ENCODE measurements at places on chromosomes 6 and 20.

GRCh38 chr6:156563714-156564113, 213.5 kb upstream of the ARID1B start:
- DNase-seq, result no peak

- no peak for DNase-seq
Observed at GRCh38 chr6:9316831-9317230, 881.5 kb upstream of the SLC35B3 start.

- DNase-seq, result peak; percentile 71
Observed at GRCh38 chr6:43129434-43130194, 41.5 kb upstream of the SRF start.

DNA sequence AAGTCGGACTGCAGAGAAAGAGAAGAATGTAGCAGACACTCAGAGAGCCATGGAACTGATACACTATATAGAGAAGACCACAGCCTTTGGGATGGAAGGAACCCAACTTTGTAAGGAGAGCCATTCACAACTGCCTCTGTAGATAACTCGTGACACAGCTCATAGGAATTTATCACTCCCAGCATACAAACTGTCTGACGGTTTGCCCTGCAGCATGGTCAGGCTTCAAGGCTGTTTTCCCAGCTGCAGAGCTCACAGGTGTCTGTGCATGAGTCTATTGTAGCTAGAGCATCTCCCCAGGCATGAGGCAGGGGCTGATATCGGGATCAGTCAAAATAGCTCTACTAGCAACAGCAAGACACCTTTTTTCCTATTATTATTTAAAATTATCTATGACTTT, 130.5 kb upstream of the DTNBP1 start:
- DNase-seq, result no peak

GRCh38 chr6:127219869-127220268, 46.8 kb upstream of the RNF146 start:
- no peak for DNase-seq

DNA sequence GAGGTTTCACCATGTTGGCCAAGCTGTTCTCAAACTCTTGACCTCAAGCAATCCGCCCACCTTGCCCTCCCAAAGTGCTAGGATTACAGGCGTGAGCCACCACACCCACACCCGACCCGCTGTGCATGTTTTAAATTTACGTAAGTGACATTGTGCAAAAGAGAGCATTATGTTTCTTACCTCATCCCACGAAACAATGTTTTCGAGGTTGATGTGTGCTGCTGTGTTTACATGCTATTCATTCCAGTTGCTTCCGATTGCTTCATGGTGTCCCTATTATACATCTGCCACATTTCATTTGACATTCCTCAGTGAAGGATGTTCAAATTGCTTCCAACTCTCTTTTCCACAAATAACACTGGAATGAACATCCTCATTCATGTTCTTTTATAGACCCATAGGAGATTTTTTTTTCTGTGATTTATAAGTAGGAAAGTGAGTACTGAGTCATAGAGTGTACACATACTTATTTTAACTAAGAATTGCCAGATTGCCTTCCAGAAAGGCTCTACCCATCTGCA, 403.9 kb upstream of the JARID2 start:
- no peak for DNase-seq

DNA sequence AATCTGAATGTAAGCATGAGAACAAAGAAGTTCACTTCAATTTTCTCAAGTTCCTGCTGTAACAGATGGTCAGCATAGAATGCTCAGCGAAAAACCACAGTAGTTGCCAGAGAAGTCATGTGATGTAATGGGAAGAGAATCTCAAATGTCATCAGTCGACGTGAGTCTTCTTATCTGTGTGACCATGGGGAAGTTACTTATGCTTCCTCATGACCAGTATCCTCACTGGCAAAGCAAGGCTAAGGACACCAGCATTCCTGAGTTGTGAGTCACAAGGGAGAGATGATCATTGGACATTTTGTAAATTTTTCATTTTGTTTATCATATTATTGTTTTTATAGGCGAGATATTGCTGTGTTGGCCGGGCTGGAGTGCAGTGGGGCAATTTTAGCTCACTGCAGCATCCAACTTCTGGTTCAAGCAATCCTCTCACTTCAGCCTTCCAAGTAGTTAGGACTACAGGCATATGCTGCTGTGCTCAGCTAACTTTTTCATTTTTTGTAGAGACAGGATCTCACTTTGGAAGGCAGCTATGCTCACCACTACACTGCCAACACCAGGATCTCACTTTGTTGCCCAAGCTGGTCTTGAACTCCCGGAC, 21.9 kb downstream of the SGK1 start:
- no peak for DNase-seq

DNA sequence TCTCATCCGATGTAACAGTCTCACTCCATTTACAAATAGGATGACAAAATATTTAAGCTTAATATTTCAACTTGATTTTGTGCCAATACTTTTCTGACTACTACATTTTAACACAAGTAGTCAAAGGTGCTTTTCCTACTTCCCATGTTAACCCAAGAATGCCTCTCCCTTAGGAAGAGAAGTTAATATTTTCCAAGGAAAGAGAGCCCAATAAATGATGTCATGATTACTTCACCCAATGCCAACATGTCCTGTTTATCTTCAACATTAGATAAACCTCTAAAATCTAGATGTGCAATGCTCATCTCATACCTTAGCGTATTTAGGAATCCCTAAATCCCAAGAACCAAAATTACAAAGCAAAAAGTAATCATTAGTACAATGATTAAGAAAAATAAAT, 156.7 kb upstream of the TENT5A start:
- DNase-seq, result no peak

GRCh38 chr6:15513801-15514711, 148.8 kb downstream of the DTNBP1 start:
- no peak for DNase-seq

DNA sequence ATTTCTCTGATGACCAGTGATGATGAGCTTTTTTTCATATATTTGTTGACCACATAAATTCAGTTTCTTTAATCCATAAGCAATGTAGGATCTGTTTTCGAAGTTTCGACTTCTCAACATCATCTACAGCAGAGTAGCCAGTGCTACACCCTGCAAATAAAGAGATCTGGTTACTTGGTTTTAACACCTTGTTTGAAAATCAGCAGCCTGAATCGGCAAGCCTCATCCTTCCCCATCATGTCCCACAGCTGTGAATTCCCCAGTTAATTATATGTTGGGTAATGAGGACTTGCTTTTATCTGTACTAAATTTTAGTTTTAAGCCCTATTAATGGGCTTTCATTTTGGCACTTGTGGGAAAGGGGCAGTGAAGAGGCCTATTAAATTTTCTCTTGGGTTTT, 80.6 kb downstream of the BMP2 start:
- no peak for DNase-seq

DNA sequence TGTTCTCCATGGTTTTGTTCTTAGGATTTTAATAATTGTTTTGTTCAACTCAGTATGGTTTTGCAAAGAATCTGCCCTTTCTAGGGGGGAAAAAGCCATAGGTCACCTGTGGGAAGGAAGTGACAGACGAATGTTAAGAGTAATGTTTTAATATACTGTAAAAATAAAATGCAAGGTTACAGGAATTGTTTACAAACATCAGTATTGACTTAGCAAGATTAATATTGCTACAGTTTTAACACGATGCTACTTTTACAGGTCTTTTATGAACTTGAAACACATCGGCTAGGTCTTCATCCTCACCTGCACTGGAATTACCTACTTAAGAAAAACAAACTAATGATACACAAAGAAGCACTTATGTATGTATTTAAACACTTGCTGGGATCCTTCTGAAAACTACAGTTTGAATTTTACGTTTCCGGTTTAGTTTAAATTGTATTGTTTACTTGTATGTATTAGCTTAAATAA, 1.7 kb upstream of the NKX2-4 start:
- no peak for DNase-seq

- no peak for DNase-seq
Observed at GRCh38 chr6:35058865-35059522, 82.1 kb downstream of the TCP11 start.

DNA sequence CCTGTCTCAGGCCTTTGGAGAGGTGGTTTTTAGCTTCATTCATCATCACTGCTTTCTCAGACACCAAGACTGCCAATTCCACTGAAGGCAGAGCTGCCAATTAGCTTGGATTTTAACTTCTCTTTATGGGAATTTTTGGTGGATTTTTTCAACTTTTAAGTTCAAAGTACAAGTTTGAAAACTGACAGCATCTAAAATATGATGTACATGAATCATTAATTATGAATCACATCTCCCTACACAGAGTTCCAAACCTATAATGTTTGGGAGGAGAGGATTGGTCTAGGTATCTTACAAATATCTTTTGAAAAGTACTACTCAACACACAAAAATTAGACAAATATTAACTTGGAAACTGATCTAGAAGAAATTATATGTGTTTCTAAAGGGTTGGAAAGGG, 25.5 kb downstream of the CNKSR3 start:
- DNase-seq, result no peak

GRCh38 chr6:163662604-163663225, 248.2 kb downstream of the QKI start:
- DNase-seq, result no peak

Data from T47D (cell line).